T follicular helper cell (primary cell): ENCODE measurements at places on chromosomes 4 and X.

DNA sequence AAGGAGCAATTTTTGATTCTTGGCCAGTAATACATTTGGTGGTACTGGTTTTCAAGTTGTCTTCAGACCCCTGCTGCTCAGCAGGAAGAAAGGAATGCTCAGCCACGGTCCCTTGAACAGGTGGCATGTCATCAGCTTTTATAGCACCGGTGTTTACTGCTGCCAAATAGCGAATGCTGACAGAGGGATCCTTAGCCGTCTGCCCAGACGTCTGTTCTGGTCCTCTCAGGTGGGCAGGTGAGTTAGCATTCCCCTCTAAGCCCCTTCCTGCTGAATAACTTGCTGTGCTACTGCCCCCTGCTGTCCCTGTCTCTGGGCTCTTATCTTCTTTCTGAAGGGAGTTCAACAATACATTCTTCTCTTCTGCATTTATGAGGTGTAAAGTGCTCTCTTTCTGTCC is 28.4 kb downstream of the BOD1L1 start:
- DNase-seq: no peak

GRCh38 chr4:23366557-23366906 is 523.3 kb downstream of the PPARGC1A start:
- no peak for DNase-seq

DNA sequence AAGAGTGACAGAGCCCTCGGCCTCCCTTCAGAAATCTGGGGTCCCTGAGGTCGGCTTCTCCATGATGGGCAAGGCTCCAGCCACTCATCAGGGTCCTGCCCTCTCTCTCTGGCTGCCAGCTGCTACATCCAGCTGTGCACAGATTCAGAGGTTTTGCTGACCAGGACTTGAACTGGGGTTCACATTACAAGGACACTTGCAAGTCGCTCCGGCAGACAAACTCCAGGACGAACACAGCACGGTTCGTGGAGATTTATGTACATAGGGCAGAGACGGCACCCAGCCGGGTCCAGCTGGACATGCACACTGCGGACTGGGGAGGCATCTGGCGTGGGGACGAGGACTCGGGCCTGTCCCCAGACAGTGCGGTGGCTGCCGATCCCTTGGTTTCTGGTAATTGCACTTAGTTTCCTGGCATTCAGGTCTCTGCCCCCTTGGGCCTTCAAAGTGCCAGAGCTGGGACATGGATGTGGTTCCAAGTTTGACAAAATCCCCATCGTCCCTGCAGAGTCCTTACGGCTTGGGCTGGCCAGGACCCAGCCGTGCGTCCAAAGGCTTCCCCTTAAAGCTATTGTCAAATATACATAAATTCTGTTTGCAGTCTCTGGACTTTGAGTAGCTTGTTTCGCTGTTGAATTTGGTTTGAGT is 6.2 kb upstream of the C4orf50 start:
- DNase-seq: no peak

GRCh38 chr4:128155231-128155855 is 94.2 kb downstream of the LARP1B start:
- DNase-seq: no peak

DNA sequence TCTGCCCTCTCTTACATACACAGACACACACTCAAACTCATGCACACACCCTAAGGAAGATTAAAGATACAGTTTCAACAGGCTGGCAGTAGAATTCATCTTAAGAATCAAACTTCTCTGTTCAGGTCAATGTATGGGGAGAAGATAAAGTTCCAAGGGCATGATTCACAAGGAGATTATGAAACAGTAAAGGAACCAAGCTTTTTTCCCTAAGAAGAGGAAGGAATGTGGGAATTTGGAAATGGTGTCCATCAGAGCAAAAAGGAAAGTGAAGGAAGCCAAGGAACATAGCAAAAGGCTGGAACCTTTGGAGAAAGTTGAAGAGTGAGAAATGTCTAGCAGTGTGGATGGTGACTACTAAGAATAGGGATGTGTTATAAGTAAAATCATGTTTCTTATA is 191.0 kb upstream of the NPY2R start:
- DNase-seq: no peak

GRCh38 chr4:28702571-28702970 is 1841.9 kb downstream of the STIM2 start:
- no peak for DNase-seq

- no peak for DNase-seq
Measured at GRCh38 chr4:123350191-123350544, 46.4 kb upstream of the SPRY1 start.

DNA sequence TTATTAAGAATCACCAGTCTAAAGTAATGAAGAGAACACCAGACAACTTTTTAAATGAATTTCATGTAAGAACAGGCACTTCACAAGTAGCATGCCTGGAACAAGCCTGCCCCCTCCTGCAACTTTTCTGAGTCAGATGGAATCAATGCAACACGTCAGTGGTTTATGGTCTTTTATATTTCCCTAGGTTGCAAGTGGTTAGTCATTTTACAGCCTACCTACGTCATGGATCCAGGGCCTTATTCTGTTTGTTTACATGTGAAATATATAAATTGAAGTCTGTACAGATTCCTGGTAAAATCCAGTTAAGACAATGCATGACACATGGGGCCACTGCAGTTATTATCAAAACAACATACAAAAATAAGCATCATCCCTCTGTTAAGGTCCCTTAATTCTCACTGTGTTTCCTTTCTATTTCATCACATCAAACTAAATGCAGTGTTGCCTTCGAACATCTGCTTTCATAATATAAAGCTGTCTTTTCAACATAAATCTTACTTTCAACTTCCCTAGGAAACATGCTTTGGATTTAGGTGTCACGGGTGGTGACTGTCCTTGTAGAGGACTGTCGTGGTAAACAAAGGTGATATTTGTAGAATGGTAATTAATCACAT is 309.3 kb downstream of the FRMPD4 start:
- DNase-seq: no peak

DNA sequence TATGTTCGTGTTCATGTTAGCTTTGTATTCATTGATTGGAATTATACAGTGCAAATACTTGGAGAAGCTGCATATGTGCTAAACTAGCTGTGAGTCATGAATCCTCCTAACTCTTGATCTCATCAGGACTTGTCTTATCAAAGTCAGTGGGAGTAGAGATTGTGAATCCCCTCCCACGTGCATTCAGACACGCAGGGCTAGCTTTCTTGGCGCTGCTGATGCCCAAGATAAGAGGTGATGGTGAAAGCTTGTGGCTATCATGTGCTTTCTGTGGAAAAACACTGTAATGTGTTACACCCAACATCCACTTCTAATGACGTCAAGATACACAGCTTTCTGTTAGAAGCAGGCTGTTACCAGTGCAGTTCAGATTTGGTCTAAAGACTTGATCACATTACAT is 348.7 kb upstream of the HAND2 start:
- no peak for DNase-seq

- DNase-seq: no peak
Measured at GRCh38 chr4:6280365-6280996, 10.8 kb downstream of the WFS1 start.

- DNase-seq: no peak
Measured at GRCh38 chr4:2937986-2938385, 25.2 kb downstream of the NOP14 start.

- DNase-seq: no peak
Measured at GRCh38 chr4:41077628-41078027, 136.7 kb downstream of the APBB2 start.

- DNase-seq: no peak
Measured at GRCh38 chr4:27819246-27819645, 958.6 kb downstream of the STIM2 start.

DNA sequence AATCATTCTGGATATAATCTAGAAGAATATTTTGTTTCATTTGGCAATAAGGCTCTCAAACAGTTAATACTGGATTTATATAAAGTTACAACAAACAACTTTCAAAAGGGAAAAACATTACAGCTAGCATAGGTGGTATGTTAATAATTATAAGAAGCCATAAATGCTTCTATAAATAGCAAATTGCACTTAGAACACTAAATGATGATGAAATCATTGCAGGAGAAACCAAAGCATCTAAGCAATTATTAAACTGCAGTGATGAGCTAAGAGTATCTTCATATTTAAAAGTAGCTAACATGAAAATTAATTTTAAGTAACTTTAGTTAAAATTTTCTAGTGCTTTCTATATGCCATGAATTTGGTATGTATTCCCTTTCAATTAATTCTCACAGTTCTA is 189.5 kb downstream of the CENPC start:
- DNase-seq: no peak

DNA sequence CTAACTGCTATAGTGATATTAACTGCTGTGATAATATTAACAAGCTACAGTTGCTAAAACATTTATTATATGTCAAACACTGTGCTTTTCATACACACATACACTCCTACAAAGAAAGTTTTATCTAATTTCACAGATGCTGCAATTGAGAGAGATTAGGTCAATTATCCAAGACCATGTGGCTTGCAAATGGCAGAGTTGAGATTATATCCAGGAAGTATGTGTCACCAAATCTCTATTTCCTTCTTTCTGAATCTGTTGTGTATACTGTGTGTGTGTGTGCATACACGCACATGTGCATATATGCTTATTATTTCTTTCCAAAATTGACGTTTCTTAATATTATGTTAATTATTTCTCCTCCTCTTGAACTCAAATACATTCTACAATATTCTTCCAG is 775.9 kb upstream of the FTHL17 start:
- DNase-seq: no peak

DNA sequence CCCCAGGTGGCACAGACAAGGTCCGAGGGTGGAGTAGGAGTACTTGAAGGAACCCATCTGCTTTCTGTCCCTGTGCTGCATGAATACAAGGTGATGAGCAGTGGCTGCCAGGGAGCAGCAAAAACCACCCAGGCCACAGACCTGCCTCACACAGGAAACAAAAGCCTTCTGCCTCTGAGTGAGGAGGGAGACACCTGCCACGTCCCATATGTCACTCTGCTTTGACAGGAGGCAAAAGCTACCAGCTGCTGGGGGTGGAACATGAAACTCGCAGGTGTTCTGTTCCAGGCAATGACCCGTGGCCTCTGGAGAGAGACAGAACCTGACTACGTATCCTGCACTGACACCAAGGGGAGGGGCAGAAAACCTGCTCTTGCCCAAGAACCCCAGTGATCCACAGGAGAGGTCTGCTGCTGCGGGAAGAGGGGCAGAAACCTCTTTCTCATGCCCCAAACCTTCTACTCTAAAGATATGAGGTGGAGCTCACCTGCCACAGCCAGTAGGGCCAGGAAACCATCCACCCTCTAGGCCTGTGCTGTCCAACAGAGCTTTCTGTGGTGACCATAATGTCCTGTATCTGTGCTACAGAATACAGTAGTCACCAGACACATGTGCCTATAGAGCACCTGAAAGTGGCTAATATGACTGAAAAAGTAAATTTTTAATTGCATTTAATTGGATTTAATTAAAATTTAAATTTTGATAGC is 172.9 kb downstream of the PRDM5 start:
- DNase-seq: no peak

GRCh38 chrX:41923978-41924683 is 777 bp upstream of the CASK start:
- no peak for DNase-seq

DNA sequence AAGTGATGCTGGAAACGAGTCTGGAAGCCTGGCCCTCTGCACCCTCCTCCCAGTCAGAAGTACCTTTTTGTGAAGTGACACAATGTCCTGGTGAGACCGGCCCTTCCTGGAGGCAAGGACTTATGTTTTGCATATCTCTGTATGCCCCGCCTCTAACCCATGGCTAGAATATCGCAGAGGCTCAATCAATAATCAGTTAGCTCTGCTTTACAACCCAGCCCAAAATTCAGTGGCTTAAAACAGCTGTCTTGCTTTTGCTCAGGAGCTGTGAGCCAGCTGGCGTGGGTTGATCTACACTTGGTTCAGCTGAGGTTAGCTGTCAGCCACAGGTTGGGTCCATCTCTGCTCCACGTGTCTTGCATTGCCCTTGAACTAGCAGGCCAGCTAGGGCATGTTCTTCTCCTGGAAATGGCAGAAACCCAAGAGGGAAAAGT is 98.8 kb upstream of the METTL14 start:
- DNase-seq: no peak

- DNase-seq: no peak
Measured at GRCh38 chrX:12174358-12174757, 36.1 kb downstream of the FRMPD4 start.

DNA sequence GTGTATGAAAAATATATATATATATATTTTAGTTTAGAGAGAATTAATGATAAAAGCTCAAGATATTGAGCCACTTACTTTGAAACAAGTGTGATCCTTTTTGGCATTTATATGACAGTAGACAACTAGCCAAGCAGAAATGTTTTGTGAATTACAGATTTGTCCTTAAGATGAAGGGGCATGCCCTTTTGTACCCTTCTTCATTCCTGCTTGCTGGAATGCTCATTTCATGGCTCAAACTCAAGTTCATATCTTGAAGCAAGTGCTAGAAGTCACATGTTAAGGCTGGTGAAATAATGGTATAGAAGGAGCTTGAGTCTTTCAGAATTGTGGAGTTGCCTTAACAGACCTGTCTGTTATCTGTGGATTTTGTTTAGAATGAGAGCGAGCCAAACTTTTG is 203.0 kb downstream of the BMPR1B start:
- DNase-seq: no peak

- DNase-seq: no peak
Measured at GRCh38 chrX:53000447-53001135, 42.3 kb upstream of the FAM156A start.

- no peak for DNase-seq
Measured at GRCh38 chr4:47704693-47705325, 133.1 kb downstream of the CORIN start.

DNA sequence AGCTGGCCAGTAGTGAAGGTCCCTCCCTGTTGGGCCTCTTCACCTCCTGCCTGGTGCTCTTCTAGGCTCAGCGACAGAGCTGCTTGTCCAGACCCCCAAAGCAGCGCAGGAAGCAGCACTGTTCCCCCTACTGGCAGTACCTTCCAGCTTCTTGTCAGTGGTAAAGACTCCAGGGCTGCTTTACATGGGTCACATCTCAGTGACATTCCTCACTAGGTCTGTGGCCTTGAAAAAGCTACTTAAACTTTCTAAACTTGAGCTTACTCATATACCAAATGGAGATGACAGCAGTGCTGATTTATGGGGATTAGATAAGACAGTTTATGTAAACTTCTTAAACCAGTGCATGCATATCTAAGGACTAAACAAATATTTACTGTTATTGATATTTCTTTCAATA is 117.3 kb downstream of the FAT4 start:
- DNase-seq: no peak

DNA sequence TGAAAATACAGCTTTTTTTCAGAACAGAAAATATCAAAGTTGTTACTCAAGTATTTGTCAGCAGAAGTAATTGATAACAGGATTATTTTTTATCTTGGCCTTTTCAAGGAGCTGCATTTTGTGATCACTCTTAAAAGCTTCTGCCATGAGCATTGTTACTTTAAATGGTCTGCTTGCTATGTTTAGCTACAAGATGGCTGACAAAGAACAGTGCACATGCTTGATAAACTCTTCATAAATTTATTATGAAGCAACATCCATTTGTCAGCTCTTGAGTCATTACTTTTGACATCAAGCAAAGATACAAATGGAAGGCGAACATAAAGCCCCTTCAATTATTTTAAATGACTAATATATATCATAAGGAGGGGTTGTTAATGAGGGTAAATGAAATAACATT is 205.4 kb upstream of the RPS6KA3 start:
- DNase-seq: no peak
